NK-92 treated with Interleukin-12 subunit alpha and Interleukin-12 subunit beta, amount 100 ng/mL, for 24 hours (cell line): ENCODE measurements at places on chromosomes 4 and X.
A peak's percentile ranks its signal among the peaks of the same experiment; 100 is the strongest.

GRCh38 chr4:32147446-32148085 lies 1427.4 kb downstream of the PCDH7 start:
- DNase-seq: no peak

DNA sequence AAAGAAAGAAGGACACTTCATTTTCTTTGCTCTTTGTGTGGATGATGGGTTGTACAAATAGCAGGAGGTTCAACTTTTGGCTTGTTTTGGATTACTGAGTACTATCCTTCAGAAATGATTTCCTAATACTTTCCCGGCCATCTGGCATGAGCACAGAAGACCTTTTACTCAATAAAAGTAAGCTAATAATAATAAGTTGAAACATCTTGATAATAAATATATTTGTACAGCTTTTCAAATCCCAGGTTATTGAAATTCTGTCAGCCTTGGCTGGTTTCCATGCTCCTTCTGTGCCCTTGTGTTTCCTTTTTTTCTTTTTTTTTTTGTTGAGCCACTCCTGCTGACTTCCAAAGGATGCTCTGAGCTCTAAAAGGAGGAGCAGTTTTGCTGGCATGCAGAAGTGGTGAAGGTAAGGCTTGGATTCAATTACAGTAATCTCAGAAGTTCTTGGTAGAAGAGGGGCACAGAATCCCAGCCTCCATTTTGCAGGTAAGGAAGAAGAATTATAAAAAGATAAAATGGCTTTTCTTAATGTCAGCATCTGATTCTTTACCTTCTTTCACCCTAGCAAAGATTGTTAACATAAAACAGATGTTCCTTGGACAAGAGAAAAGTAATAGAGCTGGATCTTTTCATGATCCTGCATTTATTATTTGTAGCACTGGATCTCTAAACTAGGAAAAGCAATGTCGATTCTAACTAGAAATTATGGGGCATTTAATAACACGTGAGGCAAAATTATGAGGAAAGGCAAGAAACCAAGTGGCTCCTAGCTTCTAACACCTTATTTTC lies 31.9 kb downstream of the REPS2 start:
- DNase-seq: no peak

DNA sequence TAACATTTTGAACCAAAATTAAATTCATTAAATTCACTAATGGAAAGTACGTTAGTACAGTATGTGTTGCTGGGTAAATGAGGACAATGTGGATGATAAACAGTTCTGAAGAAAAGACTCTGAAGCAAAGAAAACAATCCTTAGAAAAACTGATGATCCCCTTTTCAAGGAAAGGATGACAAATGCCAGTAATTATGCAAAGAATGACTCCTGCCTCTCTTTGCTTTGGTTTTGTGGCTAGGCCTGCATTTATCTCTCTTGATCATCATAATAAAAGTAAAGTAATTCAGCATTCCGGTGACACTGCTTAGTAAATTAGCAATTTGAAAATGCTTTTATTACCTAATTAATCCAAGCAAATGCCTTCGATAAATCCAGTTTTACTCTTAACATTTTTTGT lies 652.2 kb upstream of the DIPK2B start:
- DNase-seq: no peak

- DNase-seq: no peak
Measured at GRCh38 chrX:20459410-20460350, 193.0 kb upstream of the RPS6KA3 start.

- DNase-seq: no peak
Measured at GRCh38 chr4:27915822-27916221, 1055.2 kb downstream of the STIM2 start.

DNA sequence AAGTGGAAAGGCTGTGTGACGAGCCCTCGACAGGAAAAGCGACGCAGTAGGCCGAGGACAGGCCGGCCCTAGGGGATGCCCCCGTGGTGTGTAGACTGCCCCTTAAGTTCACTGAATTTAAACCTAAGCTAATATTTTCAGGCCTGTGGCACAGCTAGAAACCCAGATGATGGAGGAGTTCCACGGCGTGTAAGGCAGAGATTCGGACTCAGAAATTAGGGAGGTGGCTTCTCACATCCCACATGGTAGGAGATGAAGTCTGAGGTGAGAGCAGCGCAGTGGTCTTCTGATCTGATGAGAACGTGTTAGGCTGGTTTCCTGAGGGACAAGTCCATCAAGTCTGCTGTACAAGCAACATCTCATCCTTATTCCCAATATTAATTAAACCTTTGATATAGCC lies 7.8 kb downstream of the LRP2BP start:
- DNase-seq: no peak

DNA sequence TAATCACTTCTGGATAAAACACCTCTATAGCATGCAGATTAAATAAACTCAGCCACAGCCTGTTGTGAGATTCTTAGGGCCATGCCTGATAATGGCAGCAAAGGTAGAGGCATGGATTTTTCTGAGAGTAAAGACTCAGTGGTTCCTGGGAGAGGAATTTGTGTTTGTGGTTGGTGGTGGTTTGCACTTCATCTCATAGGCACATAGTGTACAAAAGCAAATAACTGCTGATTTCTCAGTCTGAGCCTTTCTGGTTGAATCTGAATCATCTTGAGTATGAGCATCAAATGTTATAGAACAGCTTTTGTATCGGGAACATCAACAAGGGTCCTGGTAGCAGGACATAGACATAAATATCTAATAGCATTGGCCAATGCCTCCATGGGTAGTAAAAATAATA lies 274.3 kb downstream of the FRMPD4 start:
- DNase-seq: no peak

- DNase-seq: no peak
Measured at GRCh38 chr4:78441756-78442155, 109.8 kb upstream of the ANXA3 start.

DNA sequence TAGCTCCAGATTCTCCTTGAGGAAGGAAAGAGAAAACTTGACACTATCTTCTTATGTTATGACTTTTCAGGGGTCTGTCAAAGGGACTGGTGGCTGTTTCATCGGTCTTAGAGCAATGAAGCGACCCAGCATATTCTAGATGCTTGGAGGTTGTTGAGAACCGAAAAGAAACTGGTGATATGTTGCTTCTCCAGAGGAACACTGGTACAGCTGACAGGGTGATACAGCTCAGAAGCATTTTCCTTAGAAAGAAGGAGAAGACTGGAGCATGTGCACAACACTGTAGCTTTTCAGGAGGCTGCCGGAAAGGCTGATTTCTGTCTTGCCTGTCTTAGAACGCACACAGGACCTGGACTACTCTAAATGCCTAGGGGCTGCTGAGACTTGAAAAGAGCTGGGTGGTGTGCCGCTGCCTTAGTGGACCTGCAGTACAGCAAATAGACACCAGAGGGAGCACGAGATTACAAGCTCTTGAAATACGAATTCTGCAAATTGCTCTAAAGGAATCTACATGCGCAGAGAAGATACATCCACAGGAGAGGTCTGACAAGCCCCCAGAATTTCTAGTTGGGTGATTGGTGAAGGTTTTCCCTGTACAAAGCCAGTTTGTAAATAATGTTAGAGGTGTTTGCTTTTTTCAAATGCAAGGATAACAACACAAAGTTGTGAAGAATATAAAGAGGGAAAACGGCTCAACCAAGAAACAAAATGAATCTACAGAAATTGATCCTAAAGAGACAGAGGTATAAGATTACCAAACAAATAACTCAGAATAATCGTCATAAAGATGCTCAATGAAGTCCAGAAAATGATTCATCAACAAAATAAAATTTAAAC lies 223.1 kb upstream of the DMD start:
- DNase-seq: peak; percentile 0

GRCh38 chrX:123835661-123836371 lies 24.0 kb upstream of the XIAP start:
- peak; percentile 11 for DNase-seq

- no peak for DNase-seq
Measured at GRCh38 chr4:4608214-4608537, 66.3 kb upstream of the STX18 start.

DNA sequence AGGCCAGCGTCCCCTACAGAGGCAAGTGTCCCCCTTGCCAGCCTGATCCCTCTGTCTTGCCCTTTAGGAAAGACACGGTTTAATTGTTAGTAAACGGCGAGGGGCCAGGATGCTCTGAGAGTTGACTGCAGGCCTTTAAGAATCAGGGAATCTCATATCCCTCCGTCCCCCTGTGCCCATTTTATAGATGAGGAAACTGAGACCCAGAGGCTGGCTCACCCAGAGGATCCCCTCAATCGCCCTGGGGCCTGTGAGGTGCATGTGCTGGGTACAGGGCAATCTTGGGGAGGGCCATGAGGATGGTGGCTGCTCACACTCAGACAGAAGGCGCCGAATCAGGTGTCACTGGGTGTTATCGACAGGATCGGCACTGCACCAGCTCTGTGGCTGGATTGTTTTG lies 575 bp downstream of the ZNF185 start:
- no peak for DNase-seq

GRCh38 chr4:14293582-14293981 lies 666.1 kb upstream of the BOD1L1 start:
- no peak for DNase-seq

- DNase-seq: no peak
Measured at GRCh38 chrX:150198776-150199175, 164.3 kb upstream of the MAMLD1 start.

GRCh38 chr4:106585915-106586349 lies 217.4 kb upstream of the GIMD1 start:
- no peak for DNase-seq

GRCh38 chr4:81304871-81305270 lies 89.8 kb upstream of the PRKG2 start:
- DNase-seq: no peak

DNA sequence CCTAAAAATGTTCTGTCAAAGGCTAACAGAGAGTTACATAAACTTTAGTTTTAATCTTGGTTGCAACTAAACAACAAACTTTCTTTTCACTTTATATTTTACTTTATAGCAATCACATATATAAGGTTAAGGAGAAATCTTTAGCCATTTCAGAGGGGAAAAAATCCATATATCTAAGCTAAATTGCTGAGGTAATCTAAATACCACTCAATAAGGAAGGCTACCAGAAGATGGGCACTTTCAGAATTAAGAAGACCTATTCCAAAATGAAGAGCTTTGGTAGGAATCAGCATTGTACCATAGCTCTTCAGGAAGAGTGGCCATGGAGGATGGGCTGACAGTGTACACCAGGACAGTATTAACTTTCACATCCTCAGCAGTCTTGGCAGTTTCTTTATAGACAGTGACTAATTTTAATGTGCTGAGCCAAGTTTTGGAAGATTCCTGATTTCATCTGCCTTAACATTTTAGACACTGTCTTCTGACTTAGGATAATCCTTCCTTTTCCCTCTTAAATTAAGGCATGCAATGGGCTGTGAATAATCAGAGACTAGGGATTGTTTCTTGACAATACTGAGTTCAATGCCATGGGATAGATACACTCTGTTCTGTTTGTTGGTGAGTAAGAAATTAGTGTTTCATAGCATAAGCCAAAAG lies 7.1 kb downstream of the FAT4 start:
- no peak for DNase-seq

GRCh38 chr4:8672486-8672885 lies 79.9 kb downstream of the CPZ start:
- no peak for DNase-seq

GRCh38 chr4:39451423-39452023 lies 7.2 kb downstream of the RPL9 start:
- DNase-seq: no peak

DNA sequence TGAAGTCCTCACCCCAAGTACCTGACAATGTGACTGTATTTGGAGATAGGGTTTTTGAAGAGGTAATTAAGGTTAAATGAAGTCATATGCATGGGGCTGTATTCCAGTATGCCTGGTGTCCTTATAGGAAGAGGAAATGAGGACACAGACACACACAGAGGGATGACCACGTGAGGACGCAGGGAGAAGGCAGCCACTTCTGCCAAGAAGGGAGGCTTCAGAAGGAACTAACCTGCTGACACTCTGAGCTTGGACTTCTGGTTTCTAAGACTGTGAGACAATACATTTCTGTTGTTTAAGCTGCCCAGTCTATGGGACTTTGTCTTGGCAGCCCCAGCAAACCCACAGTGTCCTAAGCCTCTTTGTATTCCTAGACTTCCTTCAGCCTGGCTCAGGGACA lies 3.0 kb upstream of the SLC2A9 start:
- DNase-seq: no peak

- DNase-seq: no peak
Measured at GRCh38 chr4:138438608-138439007, 196.5 kb upstream of the SLC7A11 start.

GRCh38 chrX:74423289-74423998 lies 2.2 kb downstream of the SLC16A2 start:
- DNase-seq: no peak

DNA sequence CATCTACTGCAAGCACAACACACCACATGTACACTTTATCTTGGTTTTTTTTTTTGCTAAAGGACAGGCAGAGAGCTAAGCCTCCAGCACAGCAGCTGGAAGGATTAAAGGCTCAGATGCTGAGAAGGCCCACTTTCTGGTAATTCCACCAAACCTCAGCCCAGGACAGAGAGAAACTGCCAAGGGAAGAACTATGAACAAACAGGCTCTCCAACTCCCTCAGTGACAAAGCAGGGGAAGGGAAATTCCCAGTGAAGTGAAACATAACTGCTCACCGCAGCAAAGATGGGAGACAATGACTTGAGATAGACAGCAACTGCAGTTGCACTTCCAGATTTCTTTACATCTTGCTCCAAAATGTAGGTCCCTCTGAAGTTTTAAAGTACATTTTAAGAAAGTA lies 4.8 kb downstream of the PROM1 start:
- DNase-seq: no peak

- no peak for DNase-seq
Measured at GRCh38 chr4:8019396-8020365, 80.0 kb upstream of the AFAP1 start.

DNA sequence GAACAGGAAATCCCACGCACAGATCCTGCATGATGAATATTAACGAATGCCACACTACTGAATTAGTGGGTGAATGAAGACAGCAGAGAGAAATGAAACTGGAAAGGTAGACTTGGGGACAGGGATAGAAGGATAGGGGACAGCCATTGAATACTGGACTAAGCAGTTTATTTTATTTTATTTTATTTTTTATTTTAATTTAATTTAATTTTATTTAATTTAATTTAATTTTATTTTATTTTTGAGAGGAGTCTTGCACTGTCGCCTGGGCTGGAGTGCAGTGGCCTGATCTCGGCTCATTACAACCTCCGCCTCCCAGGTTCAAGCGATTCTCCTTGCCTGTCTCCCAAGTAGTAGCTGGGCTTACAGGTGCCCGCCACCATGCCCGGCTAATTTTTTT lies 385.2 kb downstream of the GPAT3 start:
- DNase-seq: no peak

GRCh38 chr4:119536572-119537528 lies 91.8 kb downstream of the PDE5A start:
- DNase-seq: no peak

DNA sequence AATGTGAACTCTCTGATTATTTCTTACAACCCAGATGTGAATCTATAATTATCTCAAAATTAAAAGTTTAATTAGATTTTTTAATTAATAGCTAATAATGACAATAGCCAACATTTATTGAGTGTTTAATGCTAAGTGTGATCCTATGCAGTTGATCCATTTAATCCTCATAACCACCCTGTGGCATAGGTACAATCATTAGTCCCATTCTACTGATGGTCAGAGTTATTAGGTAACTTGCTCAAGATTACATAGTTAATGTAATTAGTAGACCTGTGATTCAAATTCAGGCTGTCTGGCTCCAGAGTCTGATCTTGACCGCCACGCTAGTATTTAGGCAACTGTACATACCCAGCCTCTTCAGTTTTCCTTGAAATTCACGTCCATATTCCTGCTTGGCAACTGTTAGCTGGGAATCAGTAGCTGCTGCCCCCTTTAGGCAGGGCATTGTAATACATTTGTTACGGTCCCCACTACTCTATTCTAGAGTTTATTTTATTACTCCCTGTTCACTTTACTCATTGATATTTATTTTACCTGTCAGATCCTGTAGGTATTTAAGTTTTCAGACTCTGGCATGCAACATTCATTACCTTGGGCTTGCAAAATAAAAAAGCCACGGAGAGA lies 20.6 kb upstream of the TEC start:
- no peak for DNase-seq
